ENCODE measurements at places on chromosomes 12 and 14.

DNA sequence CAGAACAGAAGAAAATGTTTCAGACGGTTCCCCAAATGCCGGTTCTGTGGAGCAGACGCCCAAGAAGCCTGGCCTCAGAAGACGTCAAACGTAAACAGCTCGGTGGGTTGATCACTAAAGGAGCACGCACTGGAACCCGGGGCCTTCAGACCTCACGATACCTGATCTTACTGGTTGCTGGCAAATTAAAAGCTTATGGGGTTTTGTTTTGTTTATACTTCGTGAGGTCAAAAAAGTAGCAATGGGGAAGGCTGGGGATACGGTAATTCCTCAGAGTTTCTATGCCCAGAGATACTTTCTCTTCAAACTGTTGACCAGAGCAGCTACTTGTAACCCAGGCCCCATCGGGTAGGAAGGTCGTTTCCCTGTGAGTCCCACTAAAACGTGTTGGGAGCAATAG, 1.7 kb downstream of the CDKN1B start:
- DNase-seq, result peak; percentile 76

DNA sequence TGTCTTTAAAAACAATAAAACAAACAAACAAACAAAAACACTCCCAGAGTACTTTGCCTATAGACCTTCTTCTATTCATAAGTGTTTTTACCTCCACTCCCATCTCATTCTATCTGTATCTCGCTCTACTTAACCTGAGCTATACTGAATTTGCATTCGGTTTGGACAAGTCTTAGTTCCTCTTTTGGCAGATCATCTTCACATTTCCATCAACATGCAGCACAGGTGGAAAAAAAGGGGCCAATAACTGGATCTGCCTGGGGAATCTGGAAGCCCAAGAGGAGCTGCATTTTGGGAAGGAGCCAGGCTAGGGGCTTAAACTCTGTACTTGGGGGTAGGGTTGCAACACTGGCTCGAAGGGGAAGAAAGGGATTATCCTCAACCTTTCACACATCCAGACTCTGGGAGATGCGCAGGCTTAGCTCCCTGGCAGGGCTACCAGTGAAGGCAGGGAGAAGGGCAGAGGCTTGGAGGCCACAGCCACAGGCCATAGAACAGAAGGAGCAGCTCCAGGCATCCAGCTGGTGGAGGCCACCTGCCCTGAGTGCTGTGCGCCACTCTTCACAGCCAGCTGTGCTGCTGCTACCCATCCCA, 4.1 kb downstream of the NINJ2 start:
- DNase-seq, result no peak

DNA sequence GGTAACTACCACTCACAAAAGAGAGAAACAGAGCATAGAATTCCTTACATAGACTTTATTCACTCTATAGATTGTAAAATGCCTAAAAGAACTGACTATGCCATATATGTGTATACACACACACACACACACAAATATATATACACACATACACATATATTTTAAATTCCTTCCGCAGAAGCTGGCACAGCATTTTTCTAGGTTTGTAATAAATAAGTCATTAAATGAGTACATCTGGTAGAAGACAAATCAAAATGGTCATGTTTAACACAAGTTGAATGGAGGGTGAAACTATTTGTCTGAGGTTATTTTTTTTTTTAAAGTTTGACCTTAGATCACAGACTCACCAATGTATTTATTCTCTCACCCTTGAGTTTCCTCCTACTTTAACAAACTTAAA, 58.2 kb downstream of the CCER1 start:
- DNase-seq, result no peak

GRCh38 chr14:105346200-105346533, 31.6 kb downstream of the PACS2 start:
- no peak for DNase-seq

DNA sequence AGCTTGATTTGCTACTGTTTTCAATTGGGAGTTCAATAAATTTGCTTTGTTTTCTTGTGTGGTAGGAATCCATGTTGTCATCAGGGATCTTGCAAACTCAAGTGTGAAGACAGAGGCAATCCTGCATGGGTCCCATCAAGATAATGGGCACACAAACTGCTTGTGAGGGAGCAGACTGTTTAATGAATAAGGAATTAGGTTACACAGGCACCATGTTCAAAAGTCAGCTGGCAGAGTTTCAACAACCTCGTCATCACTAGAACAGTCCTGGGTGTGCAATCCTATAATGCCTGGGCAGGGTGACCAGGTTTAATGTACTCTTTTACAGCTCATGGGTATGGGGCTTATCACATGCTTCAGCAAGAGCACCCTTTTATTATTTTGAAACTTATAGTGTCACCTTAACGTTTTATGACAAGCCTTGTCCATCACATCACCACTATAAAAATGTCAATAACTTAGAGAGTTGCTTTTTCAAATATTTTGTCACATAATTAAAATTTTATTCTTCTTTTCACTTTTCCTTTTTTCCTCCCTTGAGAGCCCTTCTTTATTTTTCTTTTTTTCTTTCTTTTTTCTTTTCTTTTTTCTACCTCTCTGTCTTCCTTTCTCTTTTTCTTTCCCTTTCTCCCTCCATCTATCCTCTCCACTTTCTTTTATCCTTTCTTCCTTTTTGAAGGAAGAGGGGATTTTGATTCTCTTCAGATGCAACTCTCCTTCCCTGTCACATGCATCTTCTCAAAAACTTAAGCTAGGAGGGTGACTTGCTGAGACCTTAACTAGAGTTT, 252.2 kb upstream of the ATP2B1 start:
- DNase-seq, result peak; percentile 50

GRCh38 chr12:56644654-56645053, 1.1 kb downstream of the ATP5F1B start:
- no peak for DNase-seq

- no peak for DNase-seq
Observed at GRCh38 chr12:124082012-124082411, 109.0 kb downstream of the ZNF664 start.

GRCh38 chr14:24630087-24630871, 3.7 kb downstream of the GZMB start:
- no peak for DNase-seq

GRCh38 chr12:82242729-82243128, 115.5 kb downstream of the CCDC59 start:
- no peak for DNase-seq

DNA sequence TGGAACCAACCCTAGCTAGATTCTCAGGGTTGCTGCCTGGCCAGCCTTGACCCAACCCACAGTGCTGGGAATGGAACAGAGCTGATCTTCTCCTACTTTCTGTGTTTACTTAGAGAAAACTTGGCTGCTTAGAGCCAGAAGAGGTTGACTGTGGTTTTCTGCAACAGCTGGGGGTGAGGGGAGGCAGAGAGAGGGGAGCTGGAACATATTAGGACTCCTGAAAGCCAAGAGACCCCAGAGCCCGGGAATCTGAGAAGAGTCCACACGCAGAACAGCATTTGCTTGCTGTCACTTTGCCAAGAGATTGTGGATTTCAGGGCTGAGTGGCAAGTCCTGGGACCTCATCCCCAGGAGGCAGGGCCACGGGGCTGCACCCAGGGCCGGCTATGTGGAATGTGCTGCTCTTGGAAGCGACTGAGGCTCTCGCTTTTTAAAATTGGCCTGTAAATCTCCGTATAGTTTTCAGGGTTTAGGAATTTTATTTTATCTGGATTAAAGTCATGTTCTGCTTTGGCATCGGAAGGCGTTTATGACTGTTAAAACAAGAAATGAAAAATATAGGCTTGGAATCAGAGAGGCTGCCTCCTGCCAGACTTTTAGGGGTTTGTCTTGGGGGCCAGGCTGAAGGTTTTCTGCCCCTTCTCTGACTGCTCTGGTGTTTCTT, 22.3 kb upstream of the MED13L start:
- DNase-seq, result peak; percentile 32

GRCh38 chr12:28578361-28578760, 388.1 kb downstream of the CCDC91 start:
- DNase-seq, result no peak

DNA sequence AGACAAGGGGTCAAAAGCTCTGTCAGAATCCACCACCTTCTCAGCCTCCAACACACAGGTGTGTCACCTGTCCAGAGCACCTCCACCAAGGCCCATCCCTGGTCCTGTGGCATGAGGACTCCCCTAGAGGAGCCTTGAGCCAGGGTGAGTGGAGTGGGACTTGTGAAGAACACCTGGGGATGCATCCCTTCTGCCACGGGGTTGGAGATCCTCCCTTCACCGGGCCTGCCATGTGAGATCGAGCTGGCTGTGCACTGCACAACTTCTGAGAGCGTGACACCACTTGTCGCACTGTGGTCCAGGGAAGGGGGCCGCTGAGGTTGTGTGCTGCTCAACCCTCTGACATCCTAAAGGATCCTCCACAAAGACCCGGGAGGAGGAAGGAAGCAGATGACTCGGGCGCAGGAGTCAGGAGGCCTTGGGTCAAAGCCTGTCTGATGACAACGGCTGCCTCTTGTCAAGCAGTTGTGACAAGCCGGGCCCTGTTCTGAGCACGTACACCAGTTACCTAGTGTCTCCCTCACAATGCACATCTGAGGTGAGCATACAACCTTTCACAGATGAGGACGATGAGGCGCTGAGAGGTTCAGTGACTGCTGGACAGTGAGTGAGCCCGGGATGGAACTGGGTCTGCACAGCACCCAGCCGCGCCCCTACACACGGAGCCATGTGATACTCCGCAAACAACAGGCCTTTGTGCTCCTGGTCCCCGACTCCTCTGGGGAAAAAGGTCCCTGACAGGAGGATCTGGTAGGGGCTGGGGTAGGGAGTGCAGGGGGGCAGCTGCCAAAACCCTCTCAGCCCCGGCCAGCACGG, 35.6 kb downstream of the CHGA start:
- no peak for DNase-seq

- peak; percentile 49 for DNase-seq
Observed at GRCh38 chr14:90551070-90551704, 154.4 kb downstream of the CALM1 start.

DNA sequence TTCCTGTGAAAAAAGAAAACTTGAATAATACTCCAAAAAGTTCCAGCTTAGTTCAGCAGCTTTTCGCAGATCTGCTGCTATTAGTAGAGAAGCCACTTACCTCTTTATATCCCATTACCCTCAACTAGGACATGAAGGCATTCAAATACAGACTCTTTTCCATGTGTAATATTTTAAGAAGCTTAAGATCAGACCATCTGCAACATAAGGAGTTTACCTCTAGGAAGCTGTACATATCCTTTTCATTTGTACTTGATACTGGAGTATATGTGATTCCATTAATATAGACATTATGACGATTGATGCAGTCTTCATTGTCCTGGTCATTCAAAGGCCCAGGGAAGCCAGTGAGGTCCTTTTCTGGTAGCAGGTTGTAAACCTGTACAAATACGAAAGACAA, 20.4 kb downstream of the A2M start:
- no peak for DNase-seq

DNA sequence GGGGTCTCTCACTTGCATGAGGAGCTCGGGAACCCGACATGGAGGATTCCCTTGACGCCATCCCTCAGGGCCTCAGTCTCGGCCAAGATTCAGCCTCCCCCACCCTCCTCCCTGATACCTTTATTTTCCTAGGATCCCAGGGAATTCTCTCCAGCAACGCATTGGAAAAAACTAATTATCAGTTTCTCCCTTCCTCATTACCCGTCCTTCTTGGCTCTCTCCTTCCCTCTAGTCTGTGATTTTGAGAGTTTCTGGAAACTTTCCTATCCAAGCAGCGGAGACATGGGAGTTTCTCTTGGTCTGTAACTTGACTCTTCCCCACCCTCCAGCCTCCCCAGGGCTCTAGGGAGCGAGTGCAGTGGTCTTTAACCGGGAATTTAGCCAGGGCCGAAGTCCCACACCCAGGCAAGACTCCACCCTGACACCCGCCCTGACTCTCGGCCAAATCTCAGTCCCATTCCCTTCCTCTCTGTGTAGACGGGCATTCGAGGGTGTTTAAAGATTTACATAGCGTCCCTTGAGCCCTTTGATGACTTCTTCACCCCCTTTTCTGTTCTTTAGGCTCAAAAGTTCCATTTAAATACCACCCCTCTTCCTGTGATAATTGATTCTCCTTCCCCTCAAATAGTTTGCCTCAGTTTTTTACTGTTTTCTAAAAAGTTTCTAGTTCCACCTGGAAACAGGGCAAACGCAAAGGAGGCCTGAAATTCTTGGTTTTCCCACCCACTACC, 6.7 kb downstream of the HOXC5 start:
- no peak for DNase-seq

DNA sequence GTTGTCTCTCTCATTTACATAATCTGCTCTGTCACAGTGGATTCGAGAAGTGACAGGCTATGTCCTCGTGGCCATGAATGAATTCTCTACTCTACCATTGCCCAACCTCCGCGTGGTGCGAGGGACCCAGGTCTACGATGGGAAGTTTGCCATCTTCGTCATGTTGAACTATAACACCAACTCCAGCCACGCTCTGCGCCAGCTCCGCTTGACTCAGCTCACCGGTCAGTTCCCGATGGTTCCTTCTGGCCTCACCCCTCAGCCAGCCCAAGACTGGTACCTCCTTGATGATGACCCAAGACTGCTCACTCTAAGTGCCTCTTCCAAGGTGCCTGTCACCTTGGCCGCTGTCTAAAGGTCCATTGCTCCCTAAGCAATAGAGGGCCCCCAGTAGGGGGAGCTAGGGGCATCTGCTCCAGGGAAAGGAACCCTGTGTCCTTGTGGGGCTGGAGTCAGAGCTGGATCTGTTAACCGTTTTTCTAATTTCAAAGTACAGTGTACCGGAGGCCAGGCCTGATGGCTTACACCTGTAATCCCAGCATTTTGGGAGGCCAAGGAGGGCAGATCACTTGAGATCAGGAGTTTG, 5.1 kb downstream of the ERBB3 start:
- no peak for DNase-seq

DNA sequence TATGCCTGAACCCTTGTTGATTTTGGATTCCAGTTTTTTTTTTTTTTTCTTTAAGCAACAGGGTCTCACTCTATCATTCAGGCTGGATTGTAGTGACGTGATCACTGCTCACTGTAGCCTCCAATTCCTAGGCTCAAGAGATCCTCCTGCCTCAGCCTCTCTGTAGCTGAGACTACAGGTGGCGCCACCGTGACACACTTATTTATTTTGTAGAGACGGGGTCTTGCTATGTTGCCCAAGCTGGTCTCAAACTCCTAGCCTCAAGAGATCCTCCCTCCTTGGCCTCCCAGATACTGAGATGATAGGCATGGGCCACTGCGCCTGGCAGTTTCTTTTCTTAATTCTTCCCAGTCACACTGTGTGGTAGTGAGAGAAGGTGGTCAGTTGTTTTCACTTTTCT, 25.2 kb downstream of the ACADS start:
- no peak for DNase-seq

- DNase-seq, result peak; percentile 89
Observed at GRCh38 chr12:121793838-121794533, 498 bp upstream of the RHOF start.

DNA sequence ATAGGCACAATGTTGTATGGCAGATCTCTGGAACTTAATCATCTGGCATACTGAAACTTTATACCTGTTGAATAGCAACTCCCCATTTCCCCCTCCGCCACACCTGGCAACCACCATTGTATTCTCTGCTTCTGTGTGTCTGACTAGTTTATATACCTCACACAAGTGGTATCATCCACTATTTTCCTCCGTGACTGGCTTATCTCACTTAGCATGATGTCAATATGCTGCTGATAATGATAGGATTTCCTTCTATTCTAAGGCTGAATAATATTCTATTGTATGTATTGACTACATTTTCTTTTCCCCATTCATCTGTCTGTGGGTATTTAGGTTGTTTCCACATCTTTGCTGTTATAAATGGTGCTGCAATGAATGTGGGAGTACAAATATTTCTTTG, 21.5 kb downstream of the BRMS1L start:
- no peak for DNase-seq
